NCI-H82 (cell line): ENCODE measurements at places on chromosomes 4 and X.
A peak's percentile ranks its signal among the peaks of the same experiment; 100 is the strongest.

GRCh38 chr4:121243485-121243884 is 79.4 kb upstream of the TNIP3 start:
- DNase-seq = no peak

- DNase-seq = no peak
Measured at GRCh38 chr4:66959207-66959606, 586.1 kb downstream of the CENPC start.

DNA sequence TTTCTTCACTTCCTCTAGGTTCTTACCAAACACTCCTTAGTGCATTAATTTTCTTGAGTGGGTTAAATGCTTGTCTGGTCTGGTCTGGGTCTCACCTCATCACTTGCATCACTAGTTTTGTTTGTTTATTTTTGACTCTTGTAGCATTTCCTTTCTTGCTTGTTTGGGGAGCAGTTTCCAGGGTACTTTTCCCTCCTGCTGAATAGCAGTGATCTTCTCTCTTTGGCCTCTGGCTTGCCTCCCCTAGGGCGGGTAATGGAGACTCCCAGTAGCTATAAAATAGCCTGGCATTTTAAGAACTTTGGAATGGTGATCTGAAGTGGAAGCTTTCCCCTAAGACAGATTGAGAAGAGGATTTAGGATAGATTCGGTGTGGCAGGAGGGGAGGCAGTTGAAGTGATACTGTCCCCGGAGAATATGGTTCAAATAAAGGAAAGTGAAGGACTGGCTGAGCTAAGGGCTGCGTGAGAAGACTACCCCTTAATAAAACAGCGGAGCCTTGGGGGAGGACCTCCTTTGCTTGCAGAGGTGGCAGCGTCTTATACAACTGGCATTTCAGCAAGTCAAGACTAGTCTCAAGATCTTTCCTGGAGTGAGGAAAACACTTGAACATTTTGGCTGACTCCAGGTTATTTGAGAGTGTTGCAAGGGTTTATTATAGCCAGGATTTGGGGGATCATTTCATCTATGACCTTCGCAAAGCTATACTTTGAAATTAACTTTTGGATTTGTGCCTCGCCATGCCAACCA is 190.6 kb downstream of the FRAS1 start:
- no peak for DNase-seq

GRCh38 chrX:103056902-103057301 is 7.1 kb downstream of the BEX1 start:
- DNase-seq = no peak

- no peak for DNase-seq
Measured at GRCh38 chr4:17368408-17368807, 143.5 kb downstream of the QDPR start.

- DNase-seq = no peak
Measured at GRCh38 chr4:47187608-47188007, 156.2 kb downstream of the GABRB1 start.

DNA sequence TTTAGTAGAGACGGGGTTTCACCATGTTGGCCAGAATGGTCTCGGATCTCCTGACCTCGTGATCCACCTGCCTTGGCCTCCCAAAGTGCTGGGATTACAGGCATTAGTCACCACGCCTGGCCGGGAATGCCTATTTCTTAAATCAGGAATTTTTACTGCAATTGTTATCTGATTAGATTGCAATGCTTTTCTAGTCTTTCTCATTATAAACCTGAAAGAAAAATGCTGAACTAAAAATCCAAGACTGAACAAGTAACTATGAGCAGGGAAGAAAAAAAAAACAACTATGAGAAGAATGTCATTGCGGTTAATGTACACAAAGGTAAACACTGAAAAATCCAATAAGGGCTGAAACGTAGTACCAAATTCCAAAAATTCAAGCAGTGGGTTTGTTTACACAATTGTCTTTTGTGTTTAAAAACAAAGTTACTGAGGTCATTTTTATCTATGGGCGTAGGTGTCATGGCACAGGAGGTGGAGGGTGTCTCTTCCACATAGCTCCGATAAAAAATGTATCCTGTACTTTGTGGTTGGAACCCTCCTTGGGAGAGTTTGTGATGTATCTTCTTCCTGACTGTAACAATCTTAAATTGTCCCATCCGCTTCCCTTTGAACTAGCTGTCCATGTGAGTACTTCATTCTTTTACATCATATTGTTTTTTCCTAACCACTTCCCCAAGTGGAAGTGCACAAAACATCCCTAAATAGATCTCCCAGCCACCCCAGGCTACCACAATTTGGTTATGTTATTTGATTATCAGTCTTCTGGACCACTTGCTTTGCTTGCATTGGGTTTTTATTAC is 11.1 kb upstream of the TMEM156 start:
- no peak for DNase-seq

DNA sequence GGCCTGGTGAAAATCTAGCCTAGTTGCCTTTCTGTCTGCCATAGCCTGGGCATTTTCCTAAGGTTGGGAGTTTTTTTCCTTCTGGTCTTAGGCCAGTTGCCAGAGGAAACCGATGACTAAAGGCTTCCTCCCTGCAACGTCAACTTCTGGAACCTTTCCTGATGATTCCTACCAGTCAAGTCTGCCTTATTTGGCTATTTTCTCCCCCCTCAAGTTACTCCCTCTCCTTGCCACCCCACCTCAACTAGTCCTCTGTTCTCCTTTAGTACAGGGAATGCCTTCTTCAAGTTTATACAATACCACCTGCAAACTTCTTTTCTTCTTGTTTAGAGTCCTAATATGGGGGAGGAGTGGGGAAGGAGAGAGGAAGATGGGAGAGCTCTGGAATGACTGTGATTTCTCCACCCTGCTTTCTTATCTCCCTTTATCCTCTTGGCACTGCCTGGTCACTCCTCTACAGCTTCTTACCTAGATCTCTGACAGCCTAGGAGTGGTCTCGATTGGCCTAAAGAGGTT is 10.6 kb downstream of the MSN start:
- DNase-seq = no peak

DNA sequence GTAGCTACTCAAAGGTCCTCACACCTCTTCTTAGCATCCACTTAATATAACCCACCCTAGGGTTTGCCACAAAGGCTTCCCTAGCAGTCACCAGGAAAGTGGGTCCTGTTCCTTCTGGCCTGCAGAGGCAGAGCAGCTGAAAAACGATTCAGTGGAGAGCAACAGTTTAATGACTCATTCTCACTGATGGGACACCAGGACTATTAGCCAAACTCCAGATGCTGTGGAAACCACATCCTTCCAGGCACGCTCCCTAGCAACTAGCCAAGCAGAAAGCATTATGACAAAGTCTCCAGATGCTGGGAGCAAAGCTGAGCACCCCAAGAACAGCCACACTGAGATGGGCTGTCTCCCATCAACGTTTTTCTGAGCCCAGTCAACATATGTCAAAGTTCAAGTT is 30.3 kb upstream of the UTP14A start:
- peak; percentile 14 for DNase-seq

DNA sequence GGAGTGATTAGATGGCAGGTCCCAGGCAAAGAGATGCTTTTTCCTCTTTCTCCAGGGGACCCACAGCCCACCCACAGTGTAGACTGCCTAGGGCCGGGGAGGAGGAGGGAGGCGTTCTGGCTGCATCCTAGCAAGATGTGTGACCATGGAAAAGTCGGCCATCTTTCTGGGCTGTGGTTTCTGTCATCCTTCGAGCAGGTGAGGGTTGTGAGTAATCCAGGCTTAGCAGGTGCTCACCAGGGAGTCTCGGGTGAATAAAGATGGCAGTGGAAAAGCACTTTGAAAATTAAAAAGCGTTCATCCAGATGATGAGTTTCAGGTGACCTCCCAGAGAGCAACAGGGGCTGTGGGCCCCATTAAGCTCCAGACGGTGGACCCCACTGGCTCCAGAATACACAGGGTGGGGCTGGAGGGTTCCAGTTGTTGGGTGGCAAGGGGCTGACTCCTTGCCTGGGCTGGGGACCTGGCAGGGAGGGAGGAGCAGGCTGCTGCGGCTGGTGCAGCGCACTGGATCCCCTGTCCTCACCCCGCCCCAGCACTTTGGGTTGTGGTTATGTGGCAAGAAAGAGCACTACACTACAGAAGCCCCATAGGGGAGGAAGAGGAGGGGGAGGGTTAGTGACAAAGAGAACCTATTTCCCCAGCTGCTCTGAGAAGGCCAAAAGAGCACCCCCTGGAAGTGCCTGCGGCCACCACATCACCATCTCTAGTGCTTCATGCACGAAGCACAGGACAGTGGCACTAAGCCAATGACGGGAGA is 23.7 kb downstream of the ELF4 start:
- DNase-seq = no peak

DNA sequence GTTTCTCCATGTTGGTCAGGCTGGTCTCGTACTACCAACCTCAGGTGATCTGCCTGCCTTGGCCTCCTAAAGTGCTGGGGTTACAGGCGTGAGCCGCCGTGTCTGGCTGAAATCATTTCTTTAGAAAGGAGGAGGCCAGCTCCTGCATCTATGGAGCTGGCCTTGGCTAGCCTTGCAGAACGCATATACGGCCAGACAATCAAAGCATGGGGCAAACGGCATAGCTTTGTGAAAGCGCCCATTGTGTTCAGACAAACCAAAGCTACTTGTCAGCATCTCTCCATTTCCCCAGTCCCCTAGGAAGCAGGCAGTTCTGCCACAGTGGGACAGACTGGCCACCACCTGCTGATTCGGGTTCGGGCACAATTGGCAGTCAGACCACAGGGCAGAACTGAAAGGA is 48.9 kb upstream of the IQSEC2 start:
- DNase-seq = no peak

DNA sequence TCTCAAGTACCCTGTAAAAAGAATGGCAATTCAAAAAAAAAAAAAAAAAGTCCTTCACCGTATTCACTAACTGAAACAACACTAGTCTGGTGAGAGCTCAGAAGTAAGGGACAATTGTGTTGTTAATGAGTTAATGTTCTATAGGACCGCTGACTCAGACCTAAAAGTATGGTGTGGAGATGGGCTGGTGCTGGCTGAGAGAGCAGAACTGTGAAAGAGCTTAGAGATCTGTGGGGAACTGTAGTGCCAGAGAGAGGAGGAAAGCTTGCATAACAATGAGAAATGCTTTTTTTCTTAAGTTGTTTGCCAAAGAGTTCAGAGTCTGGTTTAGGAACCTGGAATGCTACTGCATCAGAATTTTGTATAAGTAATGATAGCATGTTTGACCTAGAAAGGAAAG is 65.1 kb downstream of the LHFPL1 start:
- DNase-seq = no peak

GRCh38 chr4:6221851-6222760 is 21.8 kb upstream of the JAKMIP1 start:
- DNase-seq = peak; percentile 78

DNA sequence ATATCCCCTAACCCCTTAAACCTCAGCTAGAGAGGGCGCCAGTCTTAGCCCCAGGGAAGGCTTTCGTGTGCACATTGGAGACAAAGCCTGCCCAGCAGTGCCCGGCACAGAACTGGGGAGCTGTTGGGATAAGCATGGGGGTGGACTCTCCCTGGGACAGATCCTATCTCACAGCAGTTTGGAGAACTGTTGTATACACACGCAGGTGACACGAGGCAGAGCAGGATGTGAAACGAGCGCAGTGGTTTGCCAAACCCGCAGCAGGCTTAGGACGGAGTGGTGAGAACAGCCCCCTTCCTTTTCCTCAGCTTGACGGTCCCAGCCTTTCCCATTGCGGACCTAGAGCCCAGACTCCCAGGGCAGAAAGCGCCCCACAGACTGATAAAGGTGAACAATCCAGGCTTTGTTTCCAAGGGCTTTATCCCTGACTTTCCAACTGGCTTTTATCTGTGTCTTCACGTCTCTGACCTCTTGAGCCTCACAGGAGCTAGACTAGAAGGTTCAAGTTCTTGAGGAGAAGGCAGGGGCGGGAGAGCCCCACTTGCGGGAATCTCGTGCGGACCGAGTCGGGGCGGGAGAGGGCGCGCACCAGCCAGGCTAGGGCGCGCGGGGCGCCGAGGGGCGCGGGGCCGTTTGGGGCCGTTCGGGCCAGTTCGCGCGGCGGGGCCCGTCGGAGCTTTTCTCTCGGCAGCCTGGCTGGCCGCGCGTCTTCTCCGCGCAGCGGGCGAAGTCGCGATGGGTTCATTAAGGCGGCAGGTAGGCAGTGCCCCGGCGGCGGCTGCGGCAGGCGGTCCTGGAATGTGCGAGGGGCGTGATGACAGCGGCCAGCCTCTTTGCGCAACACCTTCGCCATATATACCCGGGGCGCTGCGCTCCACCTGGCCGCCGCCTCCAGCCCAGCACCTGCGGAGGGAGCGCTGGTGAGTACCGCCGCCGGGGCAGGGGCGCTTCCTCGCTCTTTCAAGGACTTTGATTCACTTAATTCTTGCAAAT is at the start of gene SLC34A2:
Gene SLC34A2 (plus strand): TSS at position 881 of the 993 bp plus-strand sequence. CDS start 6,650 bp downstream, outside the sequence.
- DNase-seq = no peak

- DNase-seq = no peak
Measured at GRCh38 chr4:103098756-103099440, 736 bp downstream of the BDH2 start.

DNA sequence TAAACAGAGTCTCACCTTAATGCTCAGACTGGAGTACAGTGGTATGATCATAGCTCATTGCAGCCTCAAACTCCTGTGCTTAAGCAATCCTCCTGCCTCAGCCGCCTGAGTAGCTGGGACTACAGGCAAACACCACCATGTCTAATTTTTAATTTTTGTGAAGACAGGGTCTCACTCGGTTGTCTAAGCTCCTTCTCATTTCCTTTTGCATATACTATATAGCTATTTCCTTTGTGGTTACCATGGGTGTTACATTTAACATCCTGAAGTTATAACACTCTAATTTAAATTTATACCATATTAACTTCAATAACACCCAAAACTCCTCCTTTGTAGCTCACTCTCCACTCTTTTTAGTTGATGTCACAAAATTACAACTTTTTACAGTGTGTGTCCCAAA is 114.3 kb downstream of the DCK start:
- no peak for DNase-seq

DNA sequence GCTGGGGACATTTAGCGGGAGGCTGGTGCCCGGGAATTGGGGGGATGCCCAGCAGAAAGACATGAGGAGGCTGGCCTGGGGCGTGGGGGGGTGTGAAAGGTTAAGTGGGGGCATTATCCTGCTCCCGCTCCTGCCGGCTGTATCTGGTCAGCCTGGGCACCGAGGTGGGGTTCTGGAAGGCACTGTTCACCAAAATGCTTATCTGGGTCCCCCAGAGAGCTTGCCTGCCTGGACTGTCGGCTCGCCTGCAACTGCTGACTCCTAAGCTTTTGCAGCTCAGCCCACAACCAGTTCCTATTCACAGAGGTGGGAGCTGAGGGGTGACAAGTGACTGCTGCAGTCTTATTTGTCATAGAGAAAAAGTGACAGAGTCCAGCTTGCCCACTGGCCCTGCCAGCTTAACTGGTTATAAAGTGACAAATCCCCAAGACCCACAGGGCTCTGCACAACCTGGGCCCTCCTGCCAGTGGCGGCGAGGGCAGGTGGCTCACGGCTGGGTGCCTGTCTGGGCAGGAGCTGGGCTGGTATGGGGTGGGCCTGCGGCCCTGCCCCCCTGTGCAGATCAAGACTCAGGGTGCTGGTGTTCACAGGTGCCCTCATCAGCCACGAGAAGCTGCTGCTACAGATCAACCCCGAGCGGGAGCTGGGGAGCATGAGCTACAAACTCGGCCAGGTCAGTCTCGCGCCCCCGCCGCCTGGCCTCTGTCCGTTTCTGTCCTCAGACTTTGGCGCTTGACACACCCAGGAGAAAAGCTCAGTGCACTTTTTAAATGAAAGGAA is 23.7 kb upstream of the MSANTD1 start:
- DNase-seq = no peak
